ENCODE measurements at places on chromosomes 1 and 21.

DNA sequence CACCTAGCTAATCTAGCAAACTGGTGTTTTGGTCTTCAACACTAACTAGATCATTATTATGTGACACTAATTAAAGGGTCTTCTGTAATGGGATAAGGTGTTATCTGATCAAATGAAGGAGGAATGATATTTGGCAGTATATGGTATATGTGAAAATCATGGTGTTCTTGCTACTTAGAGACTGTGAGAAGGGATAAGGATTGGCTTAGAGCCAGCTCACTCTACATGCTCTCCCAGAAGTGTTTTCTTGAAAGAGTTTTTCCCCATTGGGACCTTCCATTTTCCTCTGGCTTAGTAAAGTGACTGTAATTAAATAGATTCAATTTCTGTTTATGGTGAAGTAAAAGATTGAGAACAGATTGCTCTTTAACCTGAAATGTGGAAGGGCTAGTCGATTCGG, 71.2 kb upstream of the RGL1 start:
- no peak for DNase-seq

- DNase-seq, result peak; percentile 80
Measured at GRCh38 chr1:209769171-209769904, 13.5 kb downstream of the TRAF3IP3 start.

DNA sequence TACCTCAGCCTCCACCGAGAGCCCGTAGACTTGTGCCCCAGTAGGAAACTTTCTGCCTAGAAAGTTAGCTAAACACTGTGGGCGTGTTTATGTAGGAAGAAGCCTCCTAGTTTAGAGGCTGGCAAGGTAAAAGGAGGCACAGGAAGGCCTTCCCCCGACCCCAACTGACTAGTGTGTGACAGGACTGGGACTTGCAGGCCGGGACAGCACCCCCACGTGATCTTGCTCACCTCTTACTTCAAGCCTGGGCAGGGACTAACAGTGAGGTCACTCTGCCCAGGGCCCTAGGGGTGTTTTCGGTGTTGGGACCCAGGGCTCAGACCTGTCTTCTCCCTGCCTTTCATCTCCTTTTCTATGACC, 392 bp upstream of the TAGLN2 start:
- no peak for DNase-seq

DNA sequence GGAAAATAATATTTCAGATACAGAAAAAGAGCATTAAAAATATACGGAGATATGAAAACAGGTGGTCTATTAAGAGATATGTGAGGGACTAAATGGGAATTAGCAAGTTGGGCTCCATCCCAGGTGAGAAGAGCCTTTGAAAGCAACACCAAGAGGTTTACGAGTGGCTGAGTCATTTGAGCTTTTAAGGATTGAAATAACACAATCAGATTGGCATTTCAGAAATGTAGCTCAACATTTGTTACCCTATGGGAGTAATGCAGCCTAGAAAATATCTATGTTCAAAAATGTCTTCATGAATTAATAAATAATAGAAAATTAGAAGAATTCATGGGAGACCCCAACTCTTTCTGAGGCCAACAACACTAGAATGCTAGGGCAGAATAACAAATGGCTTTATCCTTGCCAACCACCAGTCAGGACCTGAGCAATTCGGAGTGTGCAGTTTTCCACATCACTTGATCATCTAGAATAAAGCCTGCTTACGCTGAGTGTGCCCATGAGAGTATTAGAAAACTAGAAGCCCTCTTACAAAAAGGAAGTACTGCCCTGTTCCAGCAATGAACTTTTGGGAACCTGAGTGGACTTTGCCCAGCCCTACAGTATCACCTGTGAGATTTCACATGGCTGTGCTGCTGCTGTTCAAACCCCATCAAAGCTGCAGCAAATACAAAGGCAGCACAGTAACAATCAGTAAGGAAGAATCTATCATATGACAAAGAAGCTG, 538.0 kb upstream of the CAMK1G start:
- no peak for DNase-seq

DNA sequence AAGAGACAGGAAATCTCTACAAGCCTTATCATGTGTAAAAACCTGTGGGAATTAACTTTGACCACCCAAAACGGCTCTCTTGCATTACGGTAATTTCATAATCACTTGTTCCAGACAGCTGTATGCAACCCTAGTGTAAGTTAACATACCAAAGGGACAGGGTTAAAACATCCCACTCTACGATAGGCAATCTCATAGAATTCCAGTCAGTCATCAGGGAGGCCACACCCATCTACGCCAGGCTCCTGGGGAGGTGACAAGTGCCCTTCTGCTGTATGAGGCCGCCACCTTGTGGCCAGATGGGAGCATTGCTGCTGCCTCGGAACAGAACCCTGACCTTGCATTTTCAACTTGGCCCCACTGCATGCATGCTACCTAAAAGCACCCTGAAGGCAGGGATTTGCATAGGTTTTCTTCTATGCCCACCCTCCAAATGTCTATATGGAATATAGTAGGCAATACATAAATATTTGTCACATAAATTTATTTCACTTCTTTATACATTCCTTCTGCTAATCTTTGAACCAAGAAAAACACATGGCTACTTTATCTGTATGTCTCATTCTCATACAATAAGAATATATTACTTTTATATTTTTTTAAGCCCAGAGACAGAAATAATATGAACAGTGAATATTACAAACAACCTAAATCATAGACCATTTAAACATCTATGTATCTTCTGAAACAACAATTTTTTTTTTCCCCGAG, 12.6 kb downstream of the HSF2BP start:
- DNase-seq, result peak; percentile 90

- no peak for DNase-seq
Measured at GRCh38 chr1:221605569-221605968, 136.3 kb downstream of the DUSP10 start.

- no peak for DNase-seq
Measured at GRCh38 chr1:16398371-16398953, 31.4 kb downstream of the SZRD1 start.

DNA sequence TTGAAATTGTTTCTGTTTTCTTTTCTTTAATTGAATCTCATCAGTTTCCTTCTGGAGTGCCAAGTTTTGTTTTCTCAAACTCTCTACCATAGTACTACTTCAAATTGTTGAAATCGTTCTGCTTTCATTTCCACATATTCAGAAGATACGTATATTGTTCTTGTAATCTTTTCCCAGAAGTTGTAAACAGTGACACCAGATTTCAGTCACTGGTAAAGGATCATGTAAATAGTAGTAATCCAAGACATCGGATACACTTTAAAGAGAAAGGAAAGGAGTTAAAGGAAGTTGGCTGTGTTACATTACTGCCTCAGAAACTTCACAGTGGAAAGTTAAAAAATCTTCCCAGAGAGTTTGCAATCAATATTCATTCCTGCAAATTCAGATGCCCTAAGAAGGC, 67.5 kb downstream of the RGL1 start:
- peak; percentile 59 for DNase-seq

DNA sequence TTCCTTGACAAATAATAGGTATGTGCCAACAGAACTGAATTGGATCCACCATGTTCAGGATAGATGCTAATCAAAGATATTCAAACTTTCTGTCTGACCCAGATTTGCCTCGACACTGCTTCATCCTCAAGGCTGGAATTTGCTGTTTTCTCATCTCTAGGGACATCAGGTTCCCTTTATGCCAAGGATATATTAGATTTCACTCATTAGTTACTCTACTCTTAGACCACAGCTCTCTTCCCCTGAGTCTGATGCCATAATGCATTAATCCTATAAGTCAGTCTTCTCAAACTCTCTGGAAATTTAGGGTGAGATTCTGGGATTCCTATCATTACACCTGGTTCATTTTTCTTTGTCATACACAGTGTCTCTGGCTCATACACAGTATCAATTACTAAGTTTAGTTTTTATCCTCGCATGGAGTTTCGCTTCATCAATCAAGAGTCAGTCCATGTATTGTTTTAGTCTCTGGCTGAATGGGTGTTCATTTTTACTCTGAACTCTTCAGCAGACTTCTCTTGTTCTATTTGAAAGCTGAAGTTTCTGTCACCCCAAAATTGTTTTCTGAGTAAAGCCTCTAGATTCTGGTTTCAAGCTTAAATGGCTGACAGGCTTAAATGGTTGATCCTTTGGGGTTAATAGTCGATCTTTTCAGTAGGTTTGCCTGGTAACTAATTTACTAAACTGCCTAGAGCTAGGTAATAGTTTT, 9.3 kb upstream of the DCAF6 start:
- DNase-seq, result no peak

- DNase-seq, result peak; percentile 72
Measured at GRCh38 chr1:176880955-176881595, 283.4 kb downstream of the ASTN1 start.

DNA sequence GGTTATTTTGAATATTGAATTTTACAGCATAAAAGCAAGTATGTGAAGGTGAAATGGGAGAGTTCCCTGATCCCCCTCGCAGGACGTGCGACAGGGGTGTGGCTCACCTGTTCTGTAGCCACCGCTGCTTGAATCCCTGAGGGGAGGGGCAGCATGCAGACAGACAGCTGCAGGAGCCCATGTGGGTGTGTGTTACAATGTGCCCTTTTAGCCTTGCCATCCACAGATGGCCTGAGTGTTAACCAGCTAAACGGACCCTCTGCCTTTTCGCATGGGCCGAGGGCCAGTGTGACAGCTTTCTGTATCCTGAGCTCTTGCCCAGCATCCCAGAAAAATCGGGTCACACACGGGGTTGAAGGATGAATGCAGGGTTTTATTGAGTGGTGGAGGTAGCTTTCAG, 43.3 kb downstream of the JAM2 start:
- no peak for DNase-seq

DNA sequence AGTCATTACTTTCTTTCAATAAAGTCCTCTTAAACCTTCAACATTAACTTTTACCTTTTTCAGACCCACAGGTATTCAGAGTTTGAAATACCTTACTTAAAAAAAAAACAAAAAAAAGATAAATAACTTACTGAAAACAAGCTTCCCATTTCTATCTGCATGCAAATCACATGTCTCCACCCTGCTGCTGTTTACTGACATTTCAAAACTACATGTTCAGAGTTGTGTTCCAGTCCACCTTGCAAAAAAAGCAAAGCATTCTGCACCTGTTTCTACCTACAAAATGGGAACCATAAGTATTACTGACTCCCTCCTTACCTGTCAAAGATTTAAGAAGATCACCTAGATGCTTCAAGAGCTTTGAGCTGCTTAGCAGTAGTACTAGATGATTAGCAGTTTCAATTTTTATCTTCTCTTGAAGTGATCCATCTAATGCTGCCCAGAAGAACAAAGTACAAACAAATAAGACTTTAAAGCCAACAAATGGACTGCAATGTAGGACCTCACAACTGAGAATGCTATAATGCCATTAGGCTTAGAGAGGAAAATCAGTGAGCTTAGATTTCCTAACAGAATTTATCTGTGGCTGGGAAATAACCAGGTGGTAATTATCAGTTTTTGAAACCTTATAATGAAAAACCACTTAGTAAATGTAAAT, 61.2 kb downstream of the ANKRD13C start:
- DNase-seq, result no peak

- DNase-seq, result no peak
Measured at GRCh38 chr1:96367791-96368190, 353.8 kb upstream of the PTBP2 start.

GRCh38 chr21:29152916-29153315, 22.5 kb downstream of the MAP3K7CL start:
- DNase-seq, result no peak

DNA sequence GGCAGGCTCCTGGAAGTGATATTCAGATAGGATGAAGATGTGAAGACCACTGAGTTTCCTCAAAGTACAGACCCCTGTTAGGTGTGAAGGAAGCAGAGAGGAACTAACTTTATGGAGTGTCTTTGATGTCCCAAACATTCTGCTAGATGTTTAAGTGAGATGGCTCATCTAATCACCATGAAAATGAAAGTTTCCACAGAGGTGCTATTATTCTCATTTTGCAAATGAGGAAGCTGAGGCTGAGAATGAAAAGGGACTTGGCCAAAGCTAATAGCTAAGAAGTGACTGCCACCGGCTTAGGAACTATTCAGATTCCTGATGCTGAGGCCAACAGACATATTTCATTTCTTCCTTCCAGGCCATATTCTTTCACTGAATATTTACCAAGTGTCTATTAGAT, 45.9 kb upstream of the WLS start:
- DNase-seq, result no peak

DNA sequence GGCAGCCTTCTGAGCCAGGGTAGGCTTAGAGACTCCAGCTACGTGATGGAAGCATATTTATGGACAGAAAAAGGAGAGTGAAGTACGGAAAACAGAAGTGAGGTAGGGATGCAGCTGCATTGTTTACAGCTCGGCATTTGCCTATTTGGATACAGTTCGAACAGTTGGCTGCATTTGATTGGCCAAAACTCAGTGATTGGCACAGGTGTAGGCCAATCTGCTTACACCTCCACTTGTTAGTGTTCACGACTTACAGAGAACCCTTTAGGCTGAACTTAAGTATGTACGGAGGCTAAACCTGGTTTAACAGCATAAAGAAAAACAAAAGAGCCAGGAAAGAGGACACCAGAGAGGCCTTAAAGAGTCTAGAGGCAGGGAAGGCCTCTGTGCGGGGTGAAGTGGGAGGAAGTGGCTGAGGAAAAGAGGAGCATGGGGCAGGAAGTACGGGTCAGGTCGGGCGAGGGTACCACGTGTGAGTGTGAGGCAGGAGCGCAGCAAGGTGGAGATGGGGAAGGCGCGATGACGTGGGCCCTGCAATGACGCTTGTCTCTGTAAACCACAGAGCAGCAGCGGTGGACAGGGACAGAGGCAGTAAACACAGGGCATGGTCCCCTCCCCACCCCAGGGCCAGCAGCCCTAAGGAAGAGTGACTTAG, 32.0 kb downstream of the RSPH1 start:
- peak; percentile 46 for DNase-seq

DNA sequence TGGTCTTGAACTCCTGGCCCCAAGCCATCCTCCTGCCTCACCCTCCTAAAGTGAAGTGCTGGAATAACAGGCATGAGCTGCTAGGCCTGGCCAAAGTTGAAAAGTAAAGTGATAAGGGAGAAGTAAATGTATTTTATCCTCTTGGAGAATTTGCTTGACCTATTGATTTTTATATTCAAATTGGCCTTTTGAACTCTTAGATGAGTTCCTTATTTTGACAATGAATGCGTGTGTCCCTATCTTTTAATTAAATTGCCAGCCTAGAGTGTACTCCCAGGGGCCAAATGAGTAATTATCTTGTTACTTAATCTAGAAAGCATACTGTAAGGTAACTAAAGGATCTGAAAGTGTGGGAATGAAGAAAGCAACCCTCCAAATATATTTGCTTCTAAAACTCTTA, 11.4 kb downstream of the RNF11 start:
- DNase-seq, result no peak

DNA sequence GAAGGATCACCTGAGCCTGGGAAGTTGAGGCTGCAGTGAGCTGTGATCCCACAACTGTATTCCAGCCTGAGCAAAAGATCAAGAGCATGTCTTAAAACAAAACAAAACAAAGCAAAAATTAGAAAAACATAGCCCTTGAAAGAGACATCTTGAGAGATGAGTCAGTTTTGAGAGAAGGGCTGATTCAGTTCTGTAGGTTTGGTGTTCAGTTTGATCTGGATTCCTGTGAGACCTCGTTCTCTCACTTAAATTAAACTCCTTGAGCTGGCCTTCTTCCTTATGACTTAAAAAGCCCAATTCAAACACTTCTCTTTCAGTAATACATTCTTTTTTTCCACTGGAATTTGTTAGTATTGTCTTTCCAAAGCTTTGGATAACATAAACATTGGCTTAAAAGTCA, 164.2 kb downstream of the NRIP1 start:
- no peak for DNase-seq

Measured in pons (tissue), 1 donor.